Right hindlimb (tissue), 1 donor: ENCODE measurements at places on chromosomes 7 and 10.

- no peak for DNase-seq
Measured at GRCh38 chr7:158474488-158474887, 113.1 kb downstream of the PTPRN2 start.

- no peak for DNase-seq
Measured at GRCh38 chr7:6246251-6246917, 26.0 kb downstream of the CYTH3 start.

DNA sequence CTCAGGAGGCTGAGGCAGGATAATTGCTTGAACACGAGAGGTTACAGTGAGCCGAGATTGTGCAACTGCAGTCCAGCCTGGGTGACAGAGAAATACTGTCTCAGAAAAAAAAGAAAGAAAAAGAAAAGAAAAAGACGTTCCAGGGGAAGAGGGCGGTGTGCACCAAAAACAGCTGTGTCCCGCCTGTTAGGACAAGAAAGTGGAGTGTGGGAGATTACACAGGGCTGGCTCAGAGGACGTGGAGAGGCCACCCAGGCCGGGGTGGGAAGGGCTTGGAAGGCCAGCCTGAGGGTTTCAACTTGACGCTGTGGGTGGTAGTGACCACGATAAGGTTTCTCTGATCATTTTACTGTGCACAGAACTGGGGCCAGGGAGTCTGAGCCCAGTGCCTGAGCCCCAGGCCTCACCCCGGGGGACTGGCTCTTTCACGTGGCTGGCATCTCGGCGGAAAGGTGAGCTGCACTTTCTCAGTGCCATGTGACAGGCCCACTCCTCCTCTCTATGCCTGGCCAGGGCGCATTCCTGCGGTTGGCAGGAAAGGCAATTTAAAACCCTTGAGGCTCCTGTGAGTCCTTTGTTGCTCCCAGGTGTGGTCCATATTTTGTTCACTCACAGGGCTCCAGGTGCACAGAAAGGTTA is 13.9 kb downstream of the RHBDD2 start:
- peak; percentile 56 for DNase-seq

DNA sequence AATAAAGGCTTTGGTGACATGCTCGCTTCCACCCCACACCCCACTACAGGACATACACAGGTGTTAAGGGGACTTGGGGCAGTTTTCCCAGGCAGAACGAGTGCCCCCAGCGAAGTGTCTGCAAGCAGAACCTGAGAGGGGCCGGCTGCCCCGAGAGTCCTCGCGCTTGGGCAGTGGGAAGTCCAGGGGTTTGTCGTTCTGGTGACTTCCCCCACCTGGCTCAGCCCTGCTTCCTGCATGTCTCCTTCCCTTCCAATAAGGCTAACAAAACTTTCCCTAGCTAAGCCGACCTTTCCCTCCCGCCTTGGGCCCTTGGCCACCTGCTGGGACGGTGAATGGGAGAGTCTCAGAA is 916 bp downstream of the VWA2 start:
- DNase-seq: no peak

GRCh38 chr10:1251769-1252168 is 195.6 kb downstream of the WDR37 start:
- no peak for DNase-seq

DNA sequence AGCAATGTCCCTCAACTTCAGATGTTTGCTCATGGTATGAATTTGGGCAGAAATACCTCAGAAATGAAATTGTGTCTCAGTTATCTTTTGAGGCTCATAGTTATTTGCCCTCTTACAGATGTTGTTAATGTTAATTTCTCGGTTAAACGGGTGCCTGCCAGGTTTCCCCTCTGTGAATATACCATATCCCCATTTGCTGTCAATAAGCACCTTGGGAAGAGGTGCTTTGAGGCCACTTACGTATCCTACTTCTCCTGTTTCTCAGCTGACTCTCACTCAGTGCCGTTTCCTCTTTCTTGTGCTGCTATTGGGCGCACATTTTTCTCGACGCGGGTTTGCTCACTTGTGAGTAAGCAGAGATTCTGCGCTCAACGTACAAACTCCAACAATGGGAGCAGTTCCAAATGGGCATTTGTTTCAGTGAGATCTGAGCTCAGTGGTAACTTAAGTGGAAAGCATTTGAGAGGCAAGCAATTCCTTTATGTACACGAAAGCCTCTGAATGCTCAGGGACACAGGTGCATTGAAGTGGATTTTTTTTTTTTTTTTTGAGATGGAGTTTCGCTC is 34.8 kb upstream of the JAKMIP3 start:
- no peak for DNase-seq

DNA sequence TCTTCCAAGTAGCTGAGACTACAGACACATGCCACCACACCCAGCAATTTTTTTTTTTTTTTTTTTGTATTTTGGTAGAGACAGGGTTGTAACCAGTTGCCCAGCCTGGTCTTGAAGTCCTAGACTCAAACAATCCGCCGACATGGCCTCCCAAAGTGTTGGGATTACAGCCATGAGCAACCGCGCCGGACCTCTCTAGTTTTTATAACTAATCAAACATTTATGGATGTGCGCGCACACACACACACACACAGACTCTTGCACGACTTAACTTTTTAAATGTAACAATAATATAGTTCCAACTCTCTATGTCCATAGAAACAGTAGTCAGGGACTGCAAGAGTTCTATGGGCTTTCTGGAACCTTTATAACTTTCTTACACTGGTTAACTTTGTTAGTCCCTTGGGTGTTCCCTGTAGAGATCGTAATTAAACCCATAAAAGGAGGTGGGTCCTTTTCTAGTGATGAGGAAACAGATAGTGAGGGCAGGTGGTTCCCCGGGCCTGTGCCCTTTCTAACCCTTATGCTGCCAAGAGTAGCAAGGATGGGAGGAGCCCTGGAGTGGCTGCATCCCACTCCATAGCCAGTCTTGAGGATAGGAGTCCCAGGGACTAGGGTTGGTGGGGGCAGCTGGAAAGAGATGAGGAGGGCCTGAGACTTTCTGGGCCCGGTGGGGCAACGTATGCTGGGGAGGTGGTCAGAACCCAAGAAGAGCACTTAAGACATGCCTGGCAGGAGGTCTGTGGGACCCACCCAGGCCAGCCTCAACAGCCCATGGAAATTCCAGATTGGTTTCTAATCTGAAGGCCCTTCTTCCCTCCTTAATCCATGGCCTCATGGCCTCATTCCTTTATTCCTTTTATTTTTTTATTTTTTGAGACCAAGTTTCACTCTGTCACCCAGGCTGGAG is 8.6 kb downstream of the MARVELD1 start:
- DNase-seq: no peak

- peak; percentile 46 for DNase-seq
Measured at GRCh38 chr10:59006511-59007306, 169.7 kb upstream of the PHYHIPL start.

DNA sequence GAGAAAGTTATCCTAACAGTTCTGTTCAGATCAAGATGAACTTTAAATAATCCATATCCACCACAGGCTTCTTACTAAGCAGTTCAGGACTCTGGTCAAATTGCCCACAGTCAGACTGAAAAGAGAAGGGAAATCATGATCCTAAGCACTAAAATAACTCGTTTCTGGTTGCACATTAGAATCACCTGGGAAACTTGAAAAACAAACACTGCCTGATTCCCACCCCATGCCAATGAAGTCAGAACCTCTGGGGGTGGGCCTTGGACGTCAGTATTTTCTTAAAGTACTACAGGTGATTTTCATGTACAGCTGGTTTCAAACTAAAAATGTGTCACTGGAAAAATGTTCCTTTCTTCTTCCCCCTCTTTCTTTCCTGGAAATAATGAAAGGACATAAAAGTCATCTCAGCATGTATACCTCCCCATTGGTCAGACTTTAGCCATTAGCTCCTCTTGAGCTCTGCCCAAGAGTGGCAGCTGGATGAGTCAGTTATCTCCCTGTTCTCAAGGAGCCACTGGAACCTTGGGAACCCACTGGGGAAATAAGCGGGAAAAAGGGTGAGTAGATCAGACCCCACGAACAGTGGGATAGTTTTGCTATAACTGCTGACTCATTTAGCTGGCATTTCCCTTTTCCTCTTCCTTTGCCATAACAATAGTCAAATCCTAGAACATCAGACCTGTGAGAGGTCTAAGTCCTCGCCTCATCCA is 75.3 kb upstream of the IL6 start:
- no peak for DNase-seq

- DNase-seq: peak; percentile 56
Measured at GRCh38 chr10:69375307-69376151, 41.2 kb downstream of the TACR2 start.

DNA sequence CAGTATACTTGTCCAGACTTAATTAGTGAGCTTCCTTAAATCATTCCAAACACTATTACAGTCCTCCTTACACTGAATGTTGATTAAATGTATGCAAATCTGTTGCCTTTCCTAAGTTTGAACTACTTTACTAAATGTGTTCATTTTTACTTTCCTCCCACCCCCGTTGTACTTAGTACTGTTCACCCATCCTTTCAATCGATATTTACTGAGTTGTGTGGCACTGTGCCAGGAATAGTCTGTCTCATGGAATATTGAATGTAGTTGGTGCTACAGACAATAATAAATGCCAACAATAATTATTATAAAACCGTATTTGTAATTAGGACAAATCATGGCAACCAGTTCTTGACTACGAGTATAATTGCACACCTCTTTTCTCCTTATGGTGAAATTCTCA is 335.7 kb downstream of the GPR37 start:
- DNase-seq: no peak

- peak; percentile 2 for DNase-seq
Measured at GRCh38 chr7:47516386-47516785, 65.5 kb downstream of the TNS3 start.

- DNase-seq: peak; percentile 26
Measured at GRCh38 chr7:75985518-75986146, 8.8 kb downstream of the TMEM120A start.

DNA sequence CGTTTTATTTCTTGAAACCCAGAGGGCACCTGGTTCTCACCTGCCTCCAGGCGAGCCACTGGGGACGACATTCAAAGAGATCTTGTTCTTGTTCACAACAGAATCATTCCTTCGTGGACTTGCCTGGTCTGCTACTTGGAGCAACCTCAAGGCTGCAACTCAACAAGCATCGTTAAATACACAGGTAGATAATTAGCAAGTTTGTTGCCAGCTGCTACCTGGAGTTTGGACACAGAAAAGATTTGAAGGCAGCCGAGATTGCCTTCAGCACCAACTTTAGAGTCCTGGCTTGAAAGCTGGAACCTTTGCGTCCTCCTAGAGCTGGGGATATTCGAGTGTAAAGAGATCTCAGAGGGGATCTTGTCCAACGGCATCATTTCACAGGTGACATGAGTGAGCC is 89.6 kb upstream of the C7orf33 start:
- DNase-seq: no peak

- no peak for DNase-seq
Measured at GRCh38 chr10:36455526-36456133, 669.8 kb upstream of the ANKRD30A start.
